ENCODE measurements at places on chromosomes 3 and 15. TPM values are rescaled to one million over a fixed set of nuclear protein-coding genes. Genes with fewer than 3 reads are reported as not detected.

Gene SYNPR
- total RNA-seq = not detected

Gene ERICH6
- not detected for total RNA-seq

Gene CCR9
- not detected for total RNA-seq

Gene MYO5C
- 21.0 TPM for total RNA-seq

Gene DNASE1L3
- total RNA-seq = not detected

Gene TARS3
- 5.2 TPM for total RNA-seq

Gene PAK6
- 39.2 TPM for total RNA-seq

Gene LAMB2
- total RNA-seq = 112 TPM

Gene CCDC80
- 8.6 TPM for total RNA-seq

Gene MITF
- 5.3 TPM for total RNA-seq

Gene TMEM115
- 56.9 TPM for total RNA-seq

Gene NDN
- total RNA-seq = 62.1 TPM

Gene TRPM1
- total RNA-seq = 0.07 TPM

Gene CFAP91
- total RNA-seq = not detected

Gene OXTR
- 0.65 TPM for total RNA-seq

Gene PRR23A
- total RNA-seq = not detected

Gene TICRR
- 6.3 TPM for total RNA-seq

Gene KLF13
- 29.0 TPM for total RNA-seq

Gene MYD88
- total RNA-seq = 38.5 TPM

Gene TMCO5A
- total RNA-seq = not detected

Gene CRBN
- 24.0 TPM for total RNA-seq

Gene LINS1
- 10.6 TPM for total RNA-seq
